ENCODE measurements at places on chromosomes 2 and 18.

DNA sequence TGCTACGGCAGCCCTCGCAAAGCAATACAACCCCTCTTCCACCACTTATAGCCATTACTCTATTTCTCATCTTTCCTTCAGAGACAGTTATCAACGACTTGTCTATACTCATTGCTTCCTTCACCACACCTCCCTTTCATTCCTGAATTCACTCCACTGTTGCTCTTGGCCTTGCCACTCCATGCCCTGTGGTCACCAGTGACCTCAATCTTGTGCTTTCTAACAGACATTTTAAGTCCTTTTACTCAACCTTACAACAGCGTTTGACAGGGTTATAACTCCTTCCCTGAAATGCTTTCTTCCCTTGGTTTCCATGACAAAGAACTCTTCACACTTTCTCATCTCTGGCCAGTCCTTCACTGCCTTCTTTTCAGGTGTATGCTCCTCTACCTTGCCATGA is 90.6 kb upstream of the CCDC141 start:
- DNase-seq, result no peak

DNA sequence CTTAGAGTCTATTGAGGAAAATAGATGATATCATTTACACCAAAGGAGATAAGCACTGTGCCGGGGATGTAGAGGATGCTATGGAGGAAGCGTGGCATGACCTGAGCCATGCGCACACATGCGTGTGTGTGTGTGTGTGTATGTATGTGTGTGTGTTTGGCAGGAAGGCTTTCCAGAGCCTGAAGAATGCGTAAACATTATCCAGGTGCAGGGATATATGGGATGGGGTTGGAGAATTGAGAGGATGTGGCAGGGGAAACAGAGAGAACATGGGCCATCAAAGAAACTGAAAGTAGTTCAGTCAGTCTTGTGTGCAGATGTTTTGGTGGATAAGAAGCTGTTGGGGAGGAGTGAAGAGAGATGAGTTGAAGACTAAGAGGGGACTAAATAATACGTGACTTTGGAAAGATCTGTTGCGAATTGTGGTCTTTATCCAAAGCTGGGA is 9.3 kb upstream of the STAT1 start:
- DNase-seq, result no peak

GRCh38 chr2:158034198-158034866 is 67.3 kb upstream of the UPP2 start:
- DNase-seq, result no peak

- no peak for DNase-seq
Measured at GRCh38 chr2:195313962-195314361, 343.1 kb upstream of the SLC39A10 start.

DNA sequence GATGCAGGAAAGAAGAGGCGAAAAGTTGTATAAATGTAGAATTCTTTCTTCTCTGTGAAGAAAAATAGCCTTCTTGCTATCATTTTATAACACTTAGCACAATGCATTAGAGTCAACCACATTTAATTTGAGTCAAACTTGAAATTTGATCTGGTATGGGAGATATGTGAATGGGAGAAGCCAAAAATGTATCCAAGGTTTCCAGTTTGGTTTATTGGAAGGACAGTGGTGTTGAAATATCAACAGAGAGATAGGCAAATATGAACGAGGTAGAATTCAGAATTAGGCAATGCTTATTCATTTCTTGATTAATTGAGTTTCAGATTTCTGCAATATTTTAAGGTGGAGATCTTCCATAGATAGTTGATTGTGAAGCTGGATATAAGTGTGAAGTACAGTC is 991.9 kb upstream of the CHAC2 start:
- DNase-seq, result no peak

DNA sequence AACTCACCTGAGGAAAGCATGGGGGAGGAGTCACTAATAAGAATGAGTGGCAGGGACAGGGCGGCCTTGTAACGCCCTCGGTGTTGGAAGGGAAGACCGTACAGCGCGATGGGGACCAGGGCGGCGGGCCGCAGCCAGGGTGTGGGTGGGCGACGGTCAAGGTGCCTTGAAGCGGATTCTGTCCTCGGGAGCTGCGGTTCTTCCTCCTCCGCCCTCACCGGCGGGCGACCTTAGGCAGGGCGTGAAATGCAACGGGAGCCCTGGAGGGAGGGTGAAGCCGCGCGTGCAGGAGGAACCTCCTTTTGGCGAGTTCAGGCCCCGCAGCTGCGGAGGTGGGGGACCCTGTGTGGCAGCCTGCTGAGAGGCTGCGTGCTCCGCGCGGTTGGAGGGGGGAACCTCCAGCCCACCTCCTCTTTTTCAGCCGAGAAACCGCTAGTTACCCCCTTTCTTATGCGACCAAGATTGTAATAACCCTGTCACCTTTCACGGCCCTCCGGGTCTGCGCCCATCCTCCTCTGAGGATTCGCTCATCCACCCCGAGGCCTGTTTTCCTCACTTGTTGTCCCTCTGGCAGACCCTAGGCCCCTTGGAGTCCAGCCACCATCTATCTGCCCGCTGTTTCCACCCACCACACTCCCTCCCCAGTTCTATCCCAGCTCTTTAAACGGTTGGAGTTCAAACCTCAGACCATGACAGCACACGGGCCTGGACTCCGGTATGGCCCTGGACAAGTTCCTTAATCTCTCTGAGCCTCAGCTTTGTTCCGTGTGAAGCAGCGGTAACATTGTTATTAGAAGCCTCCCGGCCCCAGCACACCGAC is 823 bp upstream of the RNU2-63P start:
- no peak for DNase-seq

DNA sequence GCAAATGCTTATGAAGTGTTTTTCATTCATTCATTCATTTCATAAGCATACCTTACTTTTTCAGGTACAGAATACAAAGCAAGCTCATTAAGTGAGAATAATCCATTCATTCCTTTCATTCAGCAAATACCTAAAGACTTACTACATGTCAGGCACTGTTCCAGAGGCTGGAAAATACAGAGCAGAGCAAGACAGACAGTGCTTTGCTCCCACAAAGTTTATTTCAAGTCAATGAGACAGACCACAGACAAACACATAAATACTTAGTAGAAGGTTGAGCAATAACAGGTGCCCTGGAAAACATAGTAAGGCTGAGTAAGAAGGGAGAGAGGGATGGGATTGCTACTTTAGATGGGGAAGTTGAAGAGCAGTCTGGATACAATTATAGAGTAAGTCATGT is 309.8 kb downstream of the C1D start:
- DNase-seq, result no peak

GRCh38 chr18:59861009-59861408 is 38.8 kb upstream of the PMAIP1 start:
- DNase-seq, result no peak

GRCh38 chr2:112153501-112153900 is 15.3 kb downstream of the FBLN7 start:
- no peak for DNase-seq

DNA sequence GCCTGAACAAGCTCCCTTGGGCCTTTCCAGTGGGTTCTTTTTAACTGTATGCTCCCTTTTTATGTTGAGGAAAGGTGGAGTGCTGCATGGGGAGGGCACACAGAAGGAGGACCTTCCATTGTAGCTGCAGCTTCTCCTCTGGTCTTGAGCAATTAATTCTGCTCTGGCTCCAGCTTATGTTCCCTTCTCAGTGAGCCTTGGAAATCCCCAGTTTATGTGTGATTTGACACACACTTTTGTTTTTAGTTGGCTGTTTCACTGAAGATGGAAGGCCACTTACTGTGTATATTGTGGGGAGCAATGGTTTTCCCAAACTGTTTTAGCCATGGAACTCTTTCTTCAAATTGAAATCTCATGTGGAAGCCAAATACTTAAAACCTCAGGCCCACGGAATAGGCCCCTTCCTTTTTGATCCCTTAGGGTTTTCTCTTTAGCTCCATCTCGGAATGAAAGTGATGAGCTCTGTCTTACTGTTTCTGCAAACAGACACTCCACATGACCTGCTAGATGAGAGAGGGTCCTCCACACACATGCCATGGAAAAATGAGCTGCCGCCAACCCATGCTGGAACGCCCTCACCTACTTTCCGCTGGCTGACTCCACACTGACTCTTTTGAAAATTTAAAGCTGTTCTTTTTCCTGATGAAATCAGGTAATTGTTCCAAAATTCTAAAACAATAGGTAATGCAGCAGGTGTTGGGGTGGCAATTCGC is 280.9 kb upstream of the SIX2 start:
- no peak for DNase-seq

DNA sequence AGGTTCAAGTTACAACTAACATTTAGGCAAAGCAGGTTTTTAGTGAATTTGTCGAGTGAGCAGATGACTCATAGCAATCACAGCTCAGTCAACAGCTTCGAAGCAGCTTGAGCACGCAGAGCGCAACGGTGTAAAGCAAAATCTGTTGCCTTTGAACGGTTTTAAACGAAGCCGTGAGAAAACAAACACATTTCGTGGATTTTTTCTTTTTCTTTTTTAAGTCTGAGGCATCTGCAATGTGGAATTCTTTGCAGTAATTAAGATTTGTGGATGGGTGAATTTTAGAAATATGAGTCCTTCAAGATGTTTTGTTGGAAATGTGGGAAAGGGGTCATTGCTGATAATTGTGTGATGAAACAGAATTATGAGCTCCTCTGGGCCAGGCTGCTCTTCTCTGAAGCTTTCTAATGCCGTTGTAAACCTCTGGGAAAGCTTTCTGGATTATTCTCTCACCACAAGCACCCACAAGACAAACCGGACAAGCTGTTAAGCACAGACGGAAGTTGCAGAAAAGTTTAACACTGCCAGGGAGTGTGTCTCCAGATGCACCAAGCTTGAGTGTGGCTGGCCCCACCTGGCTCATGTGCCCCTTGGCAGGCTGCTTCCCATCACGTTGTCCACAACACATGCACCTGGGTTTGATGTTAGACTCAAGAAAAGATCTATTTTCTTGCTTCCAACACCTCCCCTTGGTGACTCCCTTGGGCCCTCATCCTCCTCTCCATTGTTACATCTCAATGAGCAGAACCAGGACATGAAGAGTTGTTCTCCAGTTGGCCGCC is 224.7 kb downstream of the ACKR3 start:
- no peak for DNase-seq

GRCh38 chr2:150208689-150209088 is 278.8 kb downstream of the RND3 start:
- no peak for DNase-seq

- DNase-seq, result no peak
Measured at GRCh38 chr18:26540043-26540628, 8.2 kb downstream of the KCTD1 start.

DNA sequence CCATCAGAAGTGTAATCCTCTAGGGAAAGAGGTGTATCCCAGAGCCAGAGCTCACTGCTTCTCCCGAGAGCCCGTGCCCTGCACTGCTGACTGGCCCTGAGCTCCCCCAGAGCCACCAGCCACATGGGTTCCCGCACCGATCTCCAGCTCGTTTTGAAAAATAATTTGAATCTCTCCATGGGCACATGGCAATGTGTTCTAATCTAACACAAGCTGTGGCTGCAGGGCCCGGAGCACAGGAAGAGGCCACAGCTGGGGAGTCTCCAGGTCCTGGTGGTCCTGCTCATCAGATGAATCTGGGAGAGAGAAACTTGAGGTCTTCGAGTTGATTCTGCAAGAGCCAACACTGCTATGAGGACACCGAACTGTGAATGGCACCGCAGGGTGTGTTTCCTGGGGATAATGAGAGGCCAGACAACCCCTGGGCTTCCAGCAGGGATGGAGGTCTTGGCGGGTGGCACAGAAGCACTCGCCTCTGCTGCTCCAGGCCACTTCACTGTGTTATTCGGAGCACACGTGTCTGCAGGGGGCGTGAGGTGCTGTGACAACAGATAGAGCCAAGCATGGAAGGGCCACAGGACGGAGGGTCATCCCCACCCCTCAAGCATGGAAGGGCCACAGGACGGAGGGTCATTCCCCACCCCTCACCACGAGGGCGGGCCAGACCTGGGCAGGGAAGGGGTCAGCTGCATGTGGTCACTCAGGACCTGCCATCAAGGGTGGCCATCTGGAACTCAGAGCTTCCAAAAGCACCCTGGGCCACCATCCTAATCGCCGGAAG is 196.8 kb downstream of the NDUFA10 start:
- DNase-seq, result no peak

DNA sequence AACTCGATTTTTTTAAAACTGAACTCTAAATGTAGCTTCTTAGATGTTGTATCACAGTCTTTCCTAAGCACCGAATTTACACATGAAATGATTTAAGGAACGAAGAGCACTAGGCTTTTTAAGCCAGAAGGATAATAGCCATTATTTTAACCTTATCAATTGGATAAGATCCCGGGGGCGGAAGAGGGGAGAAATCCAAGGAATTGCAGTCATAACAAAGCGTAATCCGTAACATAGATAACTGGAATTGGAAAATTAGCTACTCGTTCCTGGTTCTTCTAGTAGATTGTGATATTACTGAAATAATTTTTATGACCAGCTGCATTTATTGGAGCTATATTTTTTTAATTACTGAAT is 988 bp upstream of the KANSL1L start:
- no peak for DNase-seq

Data from activated effector memory CD4-positive, alpha-beta T cell treated with Interleukin-2 at 50 U/mL for 16 hours (primary cell).